ENCODE measurements at places on chromosomes 1 and 21. TPM values are rescaled to one million over a fixed set of nuclear protein-coding genes. Genes with fewer than 3 reads are reported as not detected.

Gene C21orf91
- total RNA-seq, result 6.3 TPM

Gene ASAP3
- total RNA-seq, result 14.5 TPM

Gene DUSP23
- 44.0 TPM for total RNA-seq

Gene GFI1
- not detected for total RNA-seq

Gene SUSD4
- 2.0 TPM for total RNA-seq

Gene CFAP141
- total RNA-seq, result not detected
